ENCODE measurements at places on chromosomes 1 and 21. TPM values are rescaled to one million over a fixed set of nuclear protein-coding genes. Genes with fewer than 3 reads are reported as not detected.

C1orf141 gene
- not detected for total RNA-seq

DNA sequence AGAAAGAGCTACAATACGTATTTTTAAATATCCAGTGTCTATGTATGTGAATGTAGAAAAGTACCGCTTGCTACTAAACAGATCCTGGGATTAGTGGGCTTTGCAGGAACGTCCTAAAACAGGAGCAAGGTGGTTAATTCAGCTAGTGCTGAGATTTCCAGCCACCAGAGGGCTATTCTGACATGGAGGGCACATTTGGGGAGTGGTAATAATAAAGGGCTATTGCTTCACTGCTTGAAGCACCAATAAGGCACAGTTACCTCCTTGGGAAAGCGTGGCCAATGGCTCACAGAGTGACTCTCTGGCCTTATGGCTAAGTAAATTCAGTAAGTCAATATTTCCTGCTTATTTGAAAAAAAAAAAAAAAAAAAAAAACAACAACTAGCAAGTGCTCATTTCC, 152.4 kb downstream of the GABPA start:
- DNase-seq, result no peak

PLA2G2D gene
- total RNA-seq, result not detected

DNA sequence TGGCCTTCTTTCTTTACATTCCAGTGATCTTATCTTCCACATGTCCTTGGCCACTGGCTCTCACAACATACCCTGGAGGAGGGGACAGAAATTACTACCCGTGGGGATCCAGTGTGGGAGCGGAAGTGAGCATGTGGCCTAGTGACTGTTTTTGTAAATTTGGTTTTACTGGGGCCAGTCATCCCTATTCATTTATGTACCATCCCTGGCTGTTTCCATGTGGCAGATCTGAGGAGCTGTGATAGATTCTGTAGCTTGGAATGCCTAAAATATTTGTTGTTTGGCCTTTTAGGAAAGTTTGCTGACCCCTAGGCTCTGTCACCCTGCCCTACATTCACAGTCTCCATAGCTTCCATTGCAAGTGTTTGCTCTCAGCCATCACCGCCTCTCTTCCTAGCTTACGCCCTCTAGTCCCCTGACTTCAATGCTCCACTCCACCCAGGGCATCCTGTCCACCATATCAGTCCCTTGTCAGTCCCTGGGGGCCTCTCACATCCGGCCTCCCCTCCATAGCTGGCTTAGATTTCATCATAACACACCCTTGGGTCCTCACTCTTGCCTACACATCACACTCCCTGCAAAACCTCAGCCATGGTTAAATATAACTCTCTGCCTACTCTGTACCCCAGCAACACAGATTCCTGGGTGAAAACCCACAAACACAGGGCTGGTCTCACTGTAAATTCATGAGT, 25.8 kb downstream of the DHCR24 start:
- no peak for DNase-seq

DNA sequence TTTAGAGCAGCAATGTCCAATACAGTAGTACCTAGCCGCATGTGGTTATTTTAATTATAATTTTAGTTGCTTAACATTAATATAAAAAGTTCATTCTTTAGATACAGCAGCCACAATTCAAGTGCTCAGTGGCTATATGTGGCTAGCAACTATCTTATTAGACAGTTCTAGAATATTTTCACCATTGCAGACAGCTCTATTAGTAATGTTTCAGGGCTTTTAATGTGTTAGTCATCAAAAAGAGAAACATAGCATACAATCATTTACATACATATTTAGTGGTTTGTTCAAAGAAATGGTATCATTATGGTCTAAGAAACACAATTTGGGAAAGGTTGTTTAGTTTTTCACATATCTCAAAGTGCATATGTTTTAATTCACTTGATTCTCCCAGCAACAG, 66.6 kb upstream of the DYNLT5 start:
- DNase-seq, result no peak

GJA4 gene
- total RNA-seq, result 8.9 TPM

RBP7 gene
- 6.9 TPM for total RNA-seq

DNA sequence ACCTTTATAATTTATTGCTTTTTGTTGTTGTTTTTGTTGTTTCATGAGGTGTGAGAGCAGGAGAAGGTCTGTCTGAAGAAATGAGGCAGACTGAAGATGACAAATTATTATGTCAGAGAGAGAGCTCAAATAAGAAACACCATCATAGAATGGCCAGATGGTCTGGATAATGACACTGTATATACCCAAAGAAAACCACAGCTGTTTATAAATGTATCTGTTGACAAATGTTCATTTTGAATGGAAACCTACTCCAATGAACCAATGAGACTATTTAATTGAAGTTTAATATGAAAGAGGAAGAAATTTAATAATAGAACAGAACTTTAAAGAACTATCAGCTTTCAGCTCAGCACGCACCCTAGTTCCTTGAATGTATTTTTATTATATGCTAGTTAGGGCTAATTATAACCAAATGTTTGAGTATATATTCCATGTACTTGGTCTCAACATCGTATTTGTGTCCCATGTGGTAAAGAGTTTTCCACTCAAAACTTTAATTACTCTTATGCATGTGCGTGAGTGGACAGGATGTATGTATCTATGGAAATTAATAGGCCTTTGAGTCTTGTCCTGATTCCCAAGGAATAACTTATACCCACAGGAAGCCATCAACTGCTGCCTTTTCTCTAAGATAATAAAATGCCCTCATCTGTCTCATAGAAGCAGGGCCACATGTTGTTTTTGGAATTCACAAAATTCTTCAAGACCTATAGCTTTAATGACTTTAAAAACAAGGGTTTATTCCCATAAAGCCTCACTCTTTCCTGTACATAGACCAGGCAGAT, 202.7 kb downstream of the KCNK2 start:
- no peak for DNase-seq

All from ovary (tissue), 10 donors.